ENCODE measurements at places on chromosomes 11 and 22.

DNA sequence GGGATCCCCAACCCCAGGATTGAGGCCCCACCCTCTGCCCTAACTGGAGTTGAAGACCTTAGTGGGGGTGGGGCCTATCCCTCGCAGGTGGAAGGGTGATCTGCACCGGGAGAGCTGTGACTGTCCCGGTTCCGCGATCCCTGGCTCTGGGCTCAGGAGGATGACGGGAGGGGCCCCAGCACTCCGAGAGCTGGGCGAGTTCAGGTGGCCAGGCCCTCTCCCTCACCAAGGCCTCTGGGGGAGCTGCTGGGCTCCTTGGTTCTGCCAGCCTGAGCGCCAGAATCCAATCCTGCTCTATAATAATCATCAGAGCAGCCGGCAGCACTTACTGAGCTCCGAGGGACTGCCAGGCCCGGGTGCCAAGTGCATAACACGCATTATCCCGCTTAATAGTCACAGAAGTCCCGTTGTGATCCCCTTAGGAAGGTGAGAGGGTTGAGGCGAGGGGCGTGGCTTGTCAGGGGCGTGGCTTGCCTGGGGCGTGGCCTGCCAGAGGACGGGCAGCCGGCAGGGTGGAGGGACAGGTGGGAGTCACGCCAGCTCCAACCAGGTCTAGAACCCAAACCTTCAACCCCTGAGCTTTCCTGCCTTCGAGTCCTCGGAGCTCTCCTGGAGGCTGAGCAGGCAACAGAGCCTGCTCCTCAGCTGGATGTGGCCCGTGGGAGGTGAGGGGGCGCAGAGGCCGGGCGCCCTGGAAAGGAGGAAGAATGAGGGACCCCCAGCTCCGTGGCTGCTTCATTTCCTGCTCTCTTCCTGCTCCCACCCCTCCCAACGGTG, 7.3 kb upstream of the SYT7 start:
- DNase-seq, result peak; percentile 33

DNA sequence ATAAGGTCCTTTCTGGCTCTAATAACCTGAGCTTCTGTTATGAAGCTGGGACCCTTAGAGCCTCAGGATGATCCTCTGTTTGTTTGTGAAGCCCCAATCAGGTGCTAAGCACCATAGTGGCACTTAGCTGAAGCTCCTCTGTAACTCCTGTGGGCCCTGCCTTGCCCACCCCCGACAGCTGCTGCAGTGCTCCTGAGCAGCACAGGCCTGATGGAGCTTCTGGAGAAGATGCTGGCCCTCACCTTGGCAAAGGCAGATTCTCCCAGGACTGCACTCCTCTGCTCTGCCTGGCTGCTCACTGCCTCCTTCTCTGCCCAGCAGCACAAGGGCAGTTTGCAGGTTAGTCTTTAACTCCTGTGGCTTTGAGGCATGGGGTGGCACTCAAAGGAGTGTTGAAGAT, 19.0 kb upstream of the CCDC134 start:
- DNase-seq, result no peak

DNA sequence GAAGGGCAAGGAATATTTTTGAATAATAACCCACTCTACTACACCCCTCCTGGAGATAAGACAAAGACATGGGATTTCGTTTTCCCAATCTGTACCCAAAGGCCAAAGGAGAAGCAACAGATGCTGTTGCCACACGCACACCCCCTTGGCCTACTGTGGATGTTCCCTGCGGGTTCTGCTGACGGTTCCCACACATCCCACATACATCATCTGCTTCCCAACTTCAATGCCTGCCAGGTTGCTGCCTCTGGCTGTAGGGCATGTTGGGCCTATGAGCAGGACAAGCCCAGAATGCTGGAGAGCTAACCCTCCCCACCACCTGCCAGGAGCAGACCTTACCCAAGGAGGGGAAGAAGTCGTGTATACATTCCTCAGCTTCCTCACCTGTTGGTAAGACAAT, 13.6 kb upstream of the RBFOX2 start:
- DNase-seq, result no peak

- no peak for DNase-seq
Measured at GRCh38 chr11:33624083-33624482, 76.5 kb downstream of the C11orf91 start.

Measured in NCI-H226 (cell line).